Pulmonary artery endothelial cell (primary cell): ENCODE measurements at places on chromosomes 4 and X. TPM values are rescaled to one million over a fixed set of nuclear protein-coding genes. Genes with fewer than 3 reads are reported as not detected.

DNA sequence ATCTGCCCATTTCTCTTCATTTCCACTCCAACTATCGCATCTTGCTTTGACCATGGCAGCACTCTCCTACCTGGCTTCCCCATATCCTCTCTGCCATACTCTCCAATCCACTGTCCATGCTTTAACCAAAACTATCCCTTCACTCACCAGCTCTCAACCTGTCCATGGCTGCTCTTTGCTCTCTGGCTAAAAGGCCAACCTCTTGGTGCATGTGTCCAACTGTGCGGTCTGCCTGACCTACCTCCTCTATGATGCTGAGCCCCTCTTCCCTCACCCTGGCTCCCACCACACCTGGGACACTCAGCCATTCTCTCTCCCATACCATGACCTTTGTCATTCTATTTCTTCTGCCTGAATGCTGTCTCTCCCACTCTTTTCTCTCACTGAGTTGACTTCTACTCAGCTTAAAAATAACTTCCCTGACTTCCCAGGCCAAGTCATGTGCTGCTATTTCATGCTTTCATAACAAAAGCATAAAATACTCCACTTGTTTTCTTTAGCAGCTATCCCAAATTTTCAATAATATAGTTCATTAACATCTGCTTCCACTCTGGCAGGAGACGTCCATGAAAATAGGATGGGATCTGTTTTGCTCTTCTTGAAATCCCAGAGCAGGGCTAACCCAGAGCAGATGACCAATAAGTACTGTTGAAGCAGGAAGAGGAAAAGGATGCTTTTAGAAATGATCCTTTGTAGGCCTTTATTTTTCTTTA lies 29.8 kb upstream of the KLF3 start:
- no peak for DNase-seq

DNA sequence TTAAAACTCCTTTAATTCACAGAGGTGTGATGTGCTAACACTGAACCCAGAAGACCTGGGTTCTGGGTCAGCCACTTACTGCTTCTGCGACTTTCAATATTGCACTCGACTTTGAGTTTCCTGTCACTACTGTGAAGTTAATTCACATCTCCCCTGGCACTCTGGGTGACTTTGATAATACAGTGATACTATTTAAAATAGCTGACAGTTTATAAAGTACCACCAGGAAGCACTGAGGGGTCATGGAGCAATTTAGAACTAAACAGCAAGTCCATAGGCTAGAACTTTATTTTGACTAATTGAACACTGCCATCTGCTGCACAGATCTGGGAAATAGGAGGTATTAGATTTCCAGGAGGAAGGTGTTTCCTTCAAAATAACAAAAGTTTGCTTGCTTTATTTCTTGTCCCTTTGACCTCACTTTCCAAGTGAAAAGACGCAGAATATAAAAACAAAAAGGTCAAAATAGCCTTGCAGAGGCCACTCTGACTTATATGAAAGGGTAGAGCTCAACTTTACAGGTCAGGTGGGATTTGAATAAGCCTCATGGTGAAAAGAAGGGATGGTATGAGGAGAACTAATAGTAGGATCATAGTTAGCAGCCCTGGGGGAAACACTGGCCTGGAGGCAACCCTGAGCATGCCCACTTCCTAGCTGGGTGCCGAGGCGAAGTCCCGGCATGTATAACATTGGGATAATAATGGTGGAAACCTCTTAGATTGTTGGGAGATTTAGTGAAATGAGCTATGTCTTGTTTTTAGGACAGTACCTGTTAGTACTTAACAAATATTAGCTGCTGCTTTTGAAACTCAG lies 53.4 kb downstream of the ZNF518B start:
- no peak for DNase-seq

- no peak for DNase-seq
Observed at GRCh38 chr4:11497972-11498371, 69.3 kb upstream of the HS3ST1 start.

DNA sequence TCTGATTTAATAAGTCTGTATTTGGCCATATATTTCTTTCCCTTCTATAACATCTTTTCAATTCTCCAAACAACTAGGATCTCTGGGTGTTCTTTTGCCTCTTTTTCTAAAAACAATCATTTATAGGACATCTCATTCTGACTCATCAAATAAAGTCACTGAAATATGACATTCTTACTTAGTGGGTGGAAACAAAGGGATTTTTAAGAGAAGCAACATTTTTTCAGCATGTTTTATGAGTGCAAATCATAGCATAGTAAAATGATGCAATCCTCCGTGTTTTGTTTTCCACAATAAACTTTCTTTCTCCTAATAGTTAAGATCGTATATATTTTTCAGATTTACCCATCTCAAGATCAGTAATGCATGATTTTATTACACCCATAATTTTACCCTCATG lies 179.8 kb downstream of the SPCS3 start:
- DNase-seq = no peak

DNA sequence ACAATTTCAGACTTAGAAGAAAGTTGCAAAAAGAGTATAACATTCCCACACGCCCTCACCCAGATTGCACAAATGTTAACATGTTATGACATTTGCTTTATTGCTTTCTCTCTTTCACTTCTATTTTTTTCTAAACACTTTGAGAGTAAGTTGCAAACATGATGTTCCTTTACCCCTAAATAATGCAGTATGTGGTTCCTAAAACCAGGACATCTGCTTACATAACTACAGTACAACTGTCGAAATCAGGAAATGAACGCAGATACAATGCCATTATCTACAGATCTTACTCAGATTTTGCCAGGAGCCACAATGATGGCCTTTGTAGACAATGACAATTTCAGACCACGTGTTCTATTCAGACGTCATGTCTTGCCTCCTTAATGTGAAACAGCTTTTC lies 22.4 kb downstream of the SH3TC1 start:
- DNase-seq = no peak

GRCh38 chr4:109276482-109277095 lies 25.9 kb downstream of the COL25A1 start:
- no peak for DNase-seq

DNA sequence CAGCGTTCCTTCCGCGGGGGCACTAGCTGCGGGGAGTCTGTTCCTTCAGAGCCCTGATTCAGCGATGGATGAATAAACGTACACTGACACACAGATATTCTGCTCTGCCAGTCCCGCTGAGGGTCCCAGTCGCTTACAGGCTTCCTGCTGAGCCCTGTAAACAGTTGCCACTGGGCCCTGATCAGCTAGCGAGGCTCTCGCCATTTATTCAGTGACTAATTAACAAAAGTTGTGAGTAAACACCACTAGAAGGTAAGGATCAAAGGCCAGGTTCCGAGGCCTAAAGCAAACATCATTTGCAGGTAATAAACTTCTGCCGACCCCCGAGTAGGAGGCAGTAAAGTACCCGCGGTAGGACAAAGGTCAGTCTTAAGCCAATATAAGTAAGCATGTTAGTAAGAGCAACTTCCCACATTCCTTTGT lies 442.6 kb upstream of the GALNT7 start:
- no peak for DNase-seq

- DNase-seq = no peak
Observed at GRCh38 chrX:72245461-72246089, 6.7 kb upstream of the ERCC6L start.

- no peak for DNase-seq
Observed at GRCh38 chrX:110863883-110864282, 68.3 kb upstream of the CHRDL1 start.

GRCh38 chrX:79645749-79646148 lies 278.6 kb upstream of the ITM2A start:
- no peak for DNase-seq

- no peak for DNase-seq
Observed at GRCh38 chrX:53421125-53421524, 1.3 kb downstream of the SMC1A start.

DNA sequence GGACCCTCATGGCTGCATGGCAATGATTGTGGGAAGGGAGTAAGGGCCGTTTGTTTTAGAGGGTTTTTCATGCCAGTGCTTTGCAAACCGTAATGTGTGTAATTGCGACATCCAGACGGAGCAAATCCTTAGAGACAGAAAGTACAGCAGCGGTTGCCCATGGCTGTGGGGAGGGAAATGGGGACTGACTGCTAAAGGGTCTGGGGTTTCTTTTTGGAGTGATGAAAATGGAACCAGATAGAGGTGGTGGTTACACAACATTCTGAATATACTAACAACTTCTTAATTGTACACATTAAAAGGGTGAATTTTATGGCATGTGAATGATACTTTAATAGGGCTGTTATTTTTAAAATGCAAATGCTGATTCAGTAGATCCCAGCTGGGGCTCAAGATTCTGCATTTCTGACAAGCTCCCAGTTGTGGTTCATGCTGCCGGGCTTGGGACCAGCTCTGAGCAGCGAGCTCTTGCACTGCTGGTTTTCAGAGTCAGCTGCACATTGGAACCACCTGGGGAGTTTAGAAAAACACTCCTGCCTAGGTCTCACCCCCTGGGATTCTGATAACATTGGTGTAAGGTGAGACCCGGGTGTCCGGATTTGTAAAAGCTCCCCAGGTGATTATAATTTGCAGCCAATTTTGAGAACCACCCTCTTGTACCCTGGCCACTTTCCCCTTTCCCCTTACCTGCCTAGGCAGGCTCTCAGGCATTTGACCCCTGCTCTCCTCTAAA lies 47.7 kb downstream of the PRPS1 start:
- DNase-seq = no peak

- no peak for DNase-seq
Observed at GRCh38 chrX:153628129-153628528, 18.9 kb upstream of the DUSP9 start.

DNA sequence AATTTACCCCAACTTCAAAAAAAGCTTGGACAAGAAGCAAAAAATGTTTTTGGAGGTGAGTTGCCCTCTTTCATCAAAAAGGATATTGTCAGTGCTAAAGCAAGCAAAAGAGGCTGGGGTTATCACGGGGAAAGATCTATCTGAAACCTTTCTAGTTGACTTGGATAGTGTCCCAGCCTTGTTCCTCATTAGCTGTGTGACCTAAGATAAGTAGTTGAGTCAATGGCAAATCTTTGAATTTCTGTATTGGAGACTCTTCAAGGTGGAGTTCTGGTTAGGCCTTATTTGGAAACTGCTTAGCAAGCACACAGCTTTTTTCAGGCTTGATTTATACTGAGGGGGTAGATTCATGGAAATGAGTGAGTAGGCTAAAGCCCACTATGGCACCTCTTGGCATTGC lies 271.6 kb downstream of the GRIA3 start:
- DNase-seq = no peak

GRCh38 chr4:129438456-129438981 lies 342.6 kb downstream of the C4orf33 start:
- DNase-seq = no peak

GRCh38 chr4:110055158-110055768 lies 142.6 kb downstream of the EGF start:
- no peak for DNase-seq

GRCh38 chr4:1770245-1770644 lies 22.8 kb upstream of the FGFR3 start:
- no peak for DNase-seq

DNA sequence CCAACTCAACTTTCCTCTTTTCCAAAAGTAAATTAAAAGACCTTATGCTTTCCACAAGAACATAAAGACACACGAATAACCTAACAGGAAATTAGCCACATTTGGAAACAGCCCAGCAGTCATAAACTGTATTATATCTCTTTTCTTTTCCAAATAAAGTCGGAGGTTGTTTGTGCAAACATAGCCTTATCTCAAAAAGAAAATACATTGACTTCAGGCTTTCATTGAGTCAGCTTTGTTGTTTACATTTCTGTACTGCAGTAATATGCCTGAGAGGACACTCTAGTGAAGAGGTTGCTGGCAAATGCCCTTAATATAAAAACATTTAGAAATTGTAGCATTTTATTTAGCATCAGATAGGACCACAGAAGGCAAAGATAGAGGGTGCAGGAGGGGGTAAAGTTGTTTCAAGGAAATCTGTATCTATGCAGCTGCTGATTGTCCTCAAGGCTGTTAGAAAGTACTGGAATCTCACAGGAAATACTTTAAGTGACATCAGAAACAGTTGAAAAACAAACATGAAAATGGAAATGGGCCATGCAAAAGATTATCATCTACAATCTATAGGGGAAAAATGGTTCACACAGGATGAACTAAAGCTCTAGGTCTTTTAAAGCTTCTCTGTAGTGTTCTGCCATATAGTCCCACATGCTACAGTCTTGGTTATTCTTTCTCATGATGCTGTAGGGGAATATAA lies 14.5 kb downstream of the LNX1 start:
- DNase-seq = no peak

- no peak for DNase-seq
Observed at GRCh38 chrX:153074262-153074899, 2.1 kb downstream of the PNMA6A start.

- DNase-seq = no peak
Observed at GRCh38 chr4:1041147-1041935, 29.9 kb downstream of the FGFRL1 start.

DNA sequence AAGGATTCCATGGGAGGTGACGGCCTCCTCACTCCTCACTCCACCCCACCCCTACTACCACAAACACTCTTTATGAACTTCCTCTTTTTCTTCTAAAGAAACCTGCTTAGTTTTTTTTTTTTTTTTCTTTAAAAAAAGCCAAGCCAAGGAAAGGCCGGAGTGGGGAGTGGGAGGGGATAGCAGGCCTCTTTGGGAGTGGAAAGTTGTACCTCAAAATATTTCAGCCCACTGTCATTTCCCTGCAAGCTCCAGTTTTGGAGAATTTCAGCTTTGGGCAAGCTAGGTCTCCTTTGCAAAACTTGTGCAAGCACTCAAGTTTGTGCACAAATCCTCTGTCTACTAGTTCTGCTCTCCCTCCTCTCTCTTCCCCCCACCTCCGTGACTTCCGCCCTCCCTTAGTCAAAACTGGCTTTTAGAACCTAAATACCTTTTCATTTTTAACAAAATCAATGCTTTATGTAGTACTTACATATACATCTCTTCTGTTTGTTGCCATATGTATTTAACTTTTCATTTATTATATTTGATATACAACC lies 512 bp upstream of the ANTXR2 start:
- DNase-seq = no peak

DNA sequence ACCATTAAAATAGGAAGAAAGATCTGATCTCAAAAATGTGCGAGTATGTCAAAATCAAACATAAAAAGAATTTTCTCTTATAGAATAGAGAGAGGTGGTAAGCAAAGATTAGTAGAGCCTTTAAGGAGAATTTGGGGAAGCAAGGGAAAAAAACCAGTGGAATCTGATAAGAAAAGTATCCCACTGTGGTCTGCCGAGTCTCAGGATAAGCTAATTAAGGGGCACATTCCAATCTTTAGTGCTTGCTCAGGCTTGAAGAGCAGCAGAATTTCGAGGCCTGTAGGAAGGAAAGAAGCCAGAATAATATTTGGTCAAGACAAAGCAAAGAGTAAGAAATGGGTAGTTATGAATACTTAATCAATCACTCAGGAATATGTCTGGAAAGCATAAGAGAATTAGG lies 13.0 kb downstream of the STATH start:
- no peak for DNase-seq

Gene ITIH6
- total RNA-seq = not detected in 2 replicates

Gene EOLA2
- 26.3 and 29.3 TPM in 2 replicates for total RNA-seq

Gene ARHGAP24
- 122 and 127 TPM in 2 replicates for total RNA-seq

Gene CENPU
- total RNA-seq = 19.1 and 23.3 TPM in 2 replicates

Gene ALPK1
- 7.1 and 8.9 TPM in 2 replicates for total RNA-seq

Gene MAGEA4
- not detected in 2 replicates for total RNA-seq

Gene PCSK1N
- not detected in 2 replicates for total RNA-seq

Gene MTMR8
- 0.63 and 1.2 TPM in 2 replicates for total RNA-seq

Gene VCX3A
- not detected in 2 replicates for total RNA-seq

Gene GDPD2
- 0.07 TPM in 1 of 2 replicates, not detected in the other for total RNA-seq

Gene SSX4
- not detected in 2 replicates for total RNA-seq
